CD4-positive, alpha-beta T cell treated with Interferon alpha-2 for 1 hour (primary cell): ENCODE measurements at places on chromosomes 6 and 20.

DNA sequence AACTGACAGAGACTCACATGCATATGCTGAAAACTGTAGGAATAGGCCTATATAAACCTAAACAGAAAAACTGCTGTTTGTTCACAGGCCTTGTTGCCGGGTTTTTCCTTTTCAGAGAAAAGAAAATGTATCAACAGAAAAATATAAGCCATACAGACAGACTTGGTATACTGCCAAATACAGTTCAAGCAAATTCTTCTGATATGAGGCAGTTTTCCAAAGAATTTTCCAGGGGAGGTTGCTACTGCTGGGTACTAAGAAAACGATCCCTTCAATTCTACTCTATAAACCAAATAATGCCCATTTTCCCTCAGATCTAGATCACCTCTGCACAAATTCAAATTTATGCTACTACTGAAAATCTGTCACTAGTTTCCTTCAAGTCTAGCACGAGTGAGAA, 59.4 kb downstream of the ME1 start:
- no peak for DNase-seq

GRCh38 chr20:4973330-4974097, 27.8 kb downstream of the SLC23A2 start:
- peak; percentile 6 for DNase-seq

DNA sequence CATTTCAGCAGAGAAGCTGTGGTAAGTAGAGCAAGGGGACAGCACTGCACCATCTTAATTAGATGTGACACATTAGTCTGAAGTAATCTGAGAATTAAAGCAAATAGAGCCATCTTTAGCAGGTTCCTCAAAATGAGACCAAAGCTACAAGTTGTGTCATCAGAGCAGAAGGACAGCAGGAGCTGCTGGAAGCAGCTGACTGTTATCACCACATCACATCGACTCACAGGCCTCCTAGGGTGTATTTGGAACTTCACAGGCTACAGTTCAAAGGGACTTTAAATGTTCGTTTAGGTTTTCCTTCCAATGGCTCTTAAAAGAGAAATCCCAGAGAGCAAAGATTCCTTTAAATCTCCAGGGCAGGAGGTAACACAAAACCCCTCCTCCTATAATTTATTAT, 69.5 kb downstream of the LCA5 start:
- DNase-seq, result no peak

DNA sequence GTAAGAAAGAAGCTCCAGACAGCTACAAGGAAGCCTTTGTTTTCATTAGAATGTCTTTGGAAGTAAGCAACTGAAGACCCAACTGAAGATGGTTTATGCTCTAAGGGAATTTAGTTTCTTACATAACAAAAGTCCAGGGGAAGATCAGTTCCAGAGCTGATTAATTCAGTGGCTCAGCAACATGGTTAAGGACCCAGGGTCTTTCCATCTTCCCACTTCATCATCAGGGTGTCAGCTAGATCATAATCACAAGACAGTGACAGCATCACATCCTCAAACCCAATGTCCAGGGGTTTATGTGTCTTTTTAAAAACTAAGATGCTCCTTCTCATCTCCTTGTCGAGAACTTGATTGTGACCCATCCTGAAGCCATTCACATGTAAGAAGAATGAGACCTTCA, 119.7 kb upstream of the PRDM1 start:
- DNase-seq, result no peak

GRCh38 chr6:4185846-4186245, 50.5 kb upstream of the ECI2 start:
- DNase-seq, result no peak

DNA sequence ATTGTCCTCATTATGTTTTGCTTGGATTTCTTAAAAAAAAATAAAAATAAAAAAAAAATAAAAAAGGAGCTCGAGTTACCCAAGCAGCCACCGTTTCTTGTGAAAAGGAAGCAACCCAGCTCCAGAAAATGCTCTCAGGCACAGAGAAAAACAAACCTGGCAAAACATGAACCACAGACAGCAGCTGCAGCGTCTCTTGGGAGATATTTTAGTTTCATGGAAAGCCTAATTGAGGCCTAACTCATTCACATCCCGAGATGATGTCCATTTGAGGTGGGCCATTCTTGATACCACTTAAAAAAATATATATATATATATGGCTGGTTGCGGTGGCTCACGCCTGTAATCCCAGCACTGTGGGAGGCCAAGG, 13.7 kb upstream of the MRAP2 start:
- no peak for DNase-seq

DNA sequence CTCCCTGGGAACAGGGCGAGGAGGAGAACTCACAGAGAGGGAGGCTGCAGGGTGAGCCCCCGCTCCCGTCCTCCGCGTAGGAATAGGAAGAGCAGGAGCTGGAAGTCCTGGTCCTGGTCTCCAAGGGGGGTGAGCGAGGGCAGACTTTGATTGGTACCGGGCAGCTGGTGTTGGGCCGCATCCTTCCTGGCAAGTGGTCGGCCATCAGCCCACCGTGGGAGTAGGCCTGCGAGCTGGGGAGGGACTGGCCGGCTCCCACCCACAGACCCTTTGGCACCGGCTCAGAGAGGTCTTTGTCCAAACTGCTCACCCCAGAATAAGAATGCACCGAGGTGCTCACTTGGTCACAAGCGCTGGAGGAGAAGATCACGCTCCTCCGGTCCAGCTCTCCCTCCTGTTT, 56.2 kb downstream of the GJA10 start:
- DNase-seq, result no peak

DNA sequence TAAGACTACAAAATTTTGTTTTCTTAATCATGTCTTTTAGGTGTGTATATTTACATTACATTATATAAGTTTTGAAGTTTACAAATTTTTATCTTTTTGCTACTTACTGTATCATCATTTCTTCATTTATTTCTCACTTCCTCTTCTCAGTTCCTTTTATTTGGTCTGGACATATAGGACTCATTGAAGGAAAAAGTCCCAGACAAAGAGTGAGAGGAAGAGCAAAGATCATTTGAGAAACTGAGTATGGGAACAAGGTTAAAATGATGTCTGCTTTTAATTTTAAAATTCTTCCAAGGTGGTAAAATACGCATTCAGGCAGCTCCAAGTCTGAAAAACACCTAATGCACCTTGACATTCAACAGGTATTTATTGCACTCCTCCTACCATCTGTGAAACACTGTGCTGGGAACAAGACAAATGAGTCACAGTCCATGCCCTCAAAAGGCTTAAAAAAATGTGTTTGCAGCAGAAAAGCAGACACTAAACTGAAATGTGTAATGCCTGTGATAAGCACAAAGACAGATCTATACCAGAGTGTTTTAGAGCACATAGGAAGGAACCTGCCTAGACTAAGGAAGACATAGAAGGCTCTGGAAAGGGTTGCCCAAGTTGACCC, 63.2 kb downstream of the PKIB start:
- no peak for DNase-seq

DNA sequence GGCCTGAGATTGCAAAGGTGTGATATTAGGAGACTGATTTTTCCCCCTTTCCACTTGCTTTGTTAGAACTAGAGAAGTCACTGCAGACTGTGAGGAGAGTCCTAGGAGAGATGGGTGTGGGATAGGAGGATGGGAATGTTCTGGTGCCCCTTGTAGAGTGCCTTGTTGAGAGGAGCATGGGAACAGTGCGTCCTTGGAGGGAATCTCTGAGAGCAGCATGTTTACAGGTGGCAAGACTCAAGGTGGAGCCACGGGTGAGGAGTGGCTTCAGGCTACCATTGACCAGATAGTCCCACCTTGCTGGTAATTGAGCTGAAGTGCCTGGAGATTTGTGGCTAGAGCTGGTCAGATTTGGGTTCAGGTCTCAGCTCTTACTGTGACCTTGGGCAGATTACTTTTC, 6.0 kb downstream of the PLCG1 start:
- no peak for DNase-seq

GRCh38 chr6:92362404-92362803, 1057.0 kb downstream of the EPHA7 start:
- DNase-seq, result no peak

DNA sequence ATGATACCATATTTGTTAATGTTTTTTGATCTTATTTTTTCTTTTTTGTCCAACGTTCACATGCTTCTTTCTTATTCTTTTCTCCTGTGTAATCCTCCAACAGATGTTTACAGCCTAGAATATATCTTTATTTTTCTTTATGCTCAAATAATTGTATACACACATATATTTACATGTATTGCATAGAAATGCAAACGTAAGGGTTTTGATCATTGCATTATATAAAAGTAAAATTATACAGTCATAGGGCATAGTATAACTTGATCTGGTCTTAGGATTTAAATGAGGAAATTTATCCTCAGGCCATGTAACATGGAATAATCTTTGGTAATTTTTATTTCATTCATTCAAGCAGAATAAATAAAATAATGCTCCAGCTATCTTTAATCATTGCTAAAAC, 84.9 kb upstream of the EEF1E1 start:
- DNase-seq, result no peak

- DNase-seq, result no peak
Observed at GRCh38 chr20:50335866-50336265, 145.2 kb downstream of the CEBPB start.

DNA sequence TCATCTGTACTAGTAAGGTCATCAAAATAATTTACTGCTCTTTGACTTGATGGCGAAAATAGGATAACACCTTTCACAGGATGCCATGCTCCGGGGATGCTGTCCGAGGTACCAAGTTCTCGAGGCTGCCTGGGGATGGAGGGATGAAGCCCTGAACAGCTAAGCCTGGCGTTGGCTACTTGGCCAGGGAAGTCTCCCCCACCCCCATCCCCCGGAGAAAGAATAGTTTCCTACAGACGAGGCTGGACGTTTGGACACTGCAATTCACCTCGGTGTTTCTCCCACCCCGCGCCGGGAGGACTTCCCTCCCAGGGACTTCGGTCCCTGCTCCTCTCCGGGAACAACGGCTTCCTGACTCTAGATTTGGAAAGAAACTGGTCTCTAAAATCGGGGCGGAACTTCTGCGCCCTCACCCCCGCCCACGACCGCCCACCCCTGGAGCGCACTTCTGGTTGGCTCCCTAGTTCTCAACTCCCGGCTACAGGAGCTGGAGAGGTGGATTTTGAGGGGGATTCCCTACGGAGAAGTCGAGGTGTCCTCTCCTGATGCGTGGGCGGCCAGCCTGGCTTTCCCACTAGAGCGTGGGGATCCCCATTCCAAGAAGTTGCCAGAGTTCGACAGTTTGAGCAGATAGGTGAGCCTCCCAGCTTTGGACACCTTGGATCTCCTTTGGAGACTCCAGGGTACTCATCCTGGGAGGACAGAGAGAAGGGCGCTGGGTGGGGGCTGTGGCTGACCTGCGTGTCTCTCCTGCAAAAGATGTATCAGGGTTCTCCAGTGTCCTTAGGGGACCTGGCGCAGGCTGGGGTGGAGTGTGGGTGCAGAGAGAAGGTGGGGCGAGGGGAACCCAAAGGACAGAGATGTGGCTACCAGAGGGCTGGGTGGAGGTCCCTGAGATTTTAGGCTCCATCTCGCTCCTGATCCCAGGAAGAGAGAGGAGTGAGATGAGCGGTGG, 1.1 kb downstream of the PCSK2 start:
- no peak for DNase-seq

DNA sequence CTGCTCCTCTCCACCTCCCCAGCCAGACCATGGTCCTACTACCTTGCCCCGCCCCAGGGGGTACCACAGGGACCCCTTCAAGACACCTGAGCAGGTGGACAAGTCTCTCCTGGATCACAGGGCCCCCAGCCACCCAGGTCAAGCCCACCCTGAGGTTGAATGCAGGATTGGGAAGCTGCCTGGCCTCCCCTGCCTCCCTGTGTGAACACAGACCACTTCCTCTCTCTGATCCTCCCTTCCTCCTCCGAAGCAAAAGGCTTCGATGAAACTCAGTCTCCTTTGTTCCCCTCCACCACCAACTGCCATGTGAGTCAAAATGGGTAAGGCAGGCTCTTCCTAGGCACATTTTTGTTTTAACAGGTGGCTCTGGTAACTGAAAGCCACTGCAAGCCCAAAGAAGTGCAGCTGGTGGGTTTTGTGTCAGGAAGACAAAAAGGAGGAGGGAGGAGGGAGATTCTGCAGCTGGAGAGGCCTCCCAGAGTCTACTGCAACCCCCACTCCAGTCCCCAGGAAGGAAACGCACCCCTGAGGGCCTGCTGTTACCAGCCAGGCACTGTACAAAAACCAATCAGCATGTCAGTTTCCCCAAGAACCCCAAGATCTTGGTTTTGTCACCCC, 5.4 kb downstream of the ADA start:
- DNase-seq, result peak; percentile 40

DNA sequence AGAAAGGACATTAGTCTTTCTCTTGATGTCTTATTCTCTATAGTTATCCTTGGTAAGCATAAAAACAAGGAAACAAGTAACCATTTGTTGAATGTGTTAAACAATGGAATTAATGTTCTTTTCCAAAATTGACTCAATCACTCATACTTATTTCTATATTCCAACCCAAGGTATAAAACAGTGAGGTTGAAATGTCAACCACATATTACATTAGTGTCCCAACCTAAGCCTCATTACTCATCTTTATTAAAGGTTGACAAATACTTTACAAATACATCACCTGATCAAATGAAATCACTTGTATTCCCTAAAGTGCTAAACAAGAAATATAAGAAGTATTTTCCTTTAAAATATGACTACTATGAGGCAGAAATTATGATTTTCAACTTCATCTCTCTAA, 100.5 kb downstream of the ASCC3 start:
- no peak for DNase-seq

GRCh38 chr6:62371453-62372210, 85.6 kb upstream of the KHDRBS2 start:
- DNase-seq, result no peak

GRCh38 chr6:67112120-67112519, 1405.1 kb upstream of the EYS start:
- no peak for DNase-seq
